ENCODE measurements at places on chromosomes 1 and 21. TPM values are rescaled to one million over a fixed set of nuclear protein-coding genes. Genes with fewer than 3 reads are reported as not detected.
A peak's percentile ranks its signal among the peaks of the same experiment; 100 is the strongest.

DNA sequence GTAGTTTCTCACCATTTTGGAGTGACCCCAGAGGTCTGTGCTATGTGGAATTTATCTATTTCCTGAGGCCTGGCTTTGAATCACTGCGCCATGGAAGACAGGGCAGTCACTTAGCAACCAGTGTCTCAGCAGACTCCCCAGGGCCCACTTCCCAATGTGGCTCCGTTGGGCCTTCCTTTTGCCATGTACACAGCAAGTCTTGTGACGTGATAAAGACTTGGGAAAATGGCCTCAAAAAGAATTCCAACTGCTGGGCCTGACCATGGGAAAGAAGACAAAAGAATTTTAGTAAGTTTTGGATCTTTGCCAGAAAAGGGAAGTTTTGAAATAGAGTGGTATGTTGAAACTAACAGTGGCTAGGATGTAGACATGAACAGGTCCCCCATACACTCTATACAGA is 36.2 kb downstream of the TLR5 start:
- no peak for DNase-seq
- H3K27me3 ChIP-seq = no peaks in the 10 kb centered on the region
- H3K36me3 ChIP-seq = no peaks in the 10 kb centered on the region
- H3K27ac ChIP-seq = no peak overlapping the region
- peaks cover 1% of the 10 kb centered on the region for H3K4me1 ChIP-seq

The CCDC185 gene
- polyA plus RNA-seq = not detected

GRCh38 chr1:239590556-239590955 is 204.2 kb downstream of the CHRM3 start:
- no peak overlapping the region for H3K4me3 ChIP-seq
- no peaks in the 10 kb centered on the region for H3K36me3 ChIP-seq
- peaks cover 1% of the 10 kb centered on the region for H3K4me1 ChIP-seq
- no peak overlapping the region for H3K27ac ChIP-seq

- no peaks in the 10 kb centered on the region for H3K36me3 ChIP-seq
- no peak overlapping the region for H3K27ac ChIP-seq
- no peaks in the 10 kb centered on the region for H3K27me3 ChIP-seq
- no peak overlapping the region for H3K4me3 ChIP-seq
- DNase-seq = no peak
Observed at GRCh38 chr1:109201123-109201703, 12.5 kb upstream of the SARS1 start.

DNA sequence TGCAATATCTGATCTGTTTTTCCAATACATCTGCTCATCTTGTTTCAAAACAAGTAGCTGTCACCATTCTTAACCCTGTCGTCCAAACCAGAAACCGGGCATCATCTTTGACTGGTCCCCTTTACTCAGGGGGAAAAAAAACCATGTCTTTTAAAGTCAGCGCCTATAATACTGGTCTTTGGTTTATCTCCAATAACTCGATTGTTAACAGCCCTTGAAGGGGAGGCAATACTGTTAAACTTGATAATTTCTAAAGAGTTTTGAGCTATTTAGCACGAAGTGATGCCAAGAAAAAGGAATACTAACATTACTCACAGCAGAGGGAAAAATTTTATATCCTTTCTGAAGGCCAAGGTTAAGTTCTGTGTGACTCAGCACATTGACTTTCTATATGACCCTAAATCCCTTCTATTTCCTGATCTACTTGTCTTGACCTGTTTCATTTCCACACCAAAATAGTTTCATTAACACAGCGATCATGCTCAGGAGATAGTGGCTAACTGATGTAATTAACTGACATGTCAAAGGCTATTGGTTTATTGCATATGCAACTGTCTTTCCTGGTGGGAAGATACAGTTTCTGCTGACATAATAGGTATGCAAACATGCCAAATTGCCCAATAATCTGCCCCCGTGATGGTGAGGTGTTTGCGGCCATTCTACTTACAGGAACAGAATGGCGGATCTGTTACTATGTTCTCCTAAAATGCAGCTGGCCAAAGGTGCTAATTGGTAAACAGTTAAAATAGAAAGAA is 59.1 kb downstream of the NFIA start:
- H3K27ac ChIP-seq = peak overlapping the region; percentile 26
- H3K4me1 ChIP-seq = peaks cover 25% of the 10 kb centered on the region
- H3K27me3 ChIP-seq = no peaks in the 10 kb centered on the region
- H3K4me3 ChIP-seq = no peak overlapping the region
- H3K36me3 ChIP-seq = no peaks in the 10 kb centered on the region
- no peak for DNase-seq

- no peak overlapping the region for H3K4me3 ChIP-seq
- H3K27ac ChIP-seq = no peak overlapping the region
- no peaks in the 10 kb centered on the region for H3K27me3 ChIP-seq
- DNase-seq = no peak
- no peaks in the 10 kb centered on the region for H3K36me3 ChIP-seq
- no peaks in the 10 kb centered on the region for H3K4me1 ChIP-seq
Observed at GRCh38 chr1:219798283-219799030, 129.9 kb downstream of the SLC30A10 start.

The IQCC gene
- 2.3 TPM for polyA plus RNA-seq

The TNFRSF9 gene
- 0.05 TPM for polyA plus RNA-seq

- no peak overlapping the region for H3K4me3 ChIP-seq
- no peak for DNase-seq
- H3K4me1 ChIP-seq = no peaks in the 10 kb centered on the region
- no peaks in the 10 kb centered on the region for H3K36me3 ChIP-seq
- H3K27me3 ChIP-seq = no peaks in the 10 kb centered on the region
- H3K27ac ChIP-seq = no peak overlapping the region
Observed at GRCh38 chr1:206847337-206847834, 18.0 kb upstream of the IL20 start.

The SSR2 gene
- 601 TPM for polyA plus RNA-seq

DNA sequence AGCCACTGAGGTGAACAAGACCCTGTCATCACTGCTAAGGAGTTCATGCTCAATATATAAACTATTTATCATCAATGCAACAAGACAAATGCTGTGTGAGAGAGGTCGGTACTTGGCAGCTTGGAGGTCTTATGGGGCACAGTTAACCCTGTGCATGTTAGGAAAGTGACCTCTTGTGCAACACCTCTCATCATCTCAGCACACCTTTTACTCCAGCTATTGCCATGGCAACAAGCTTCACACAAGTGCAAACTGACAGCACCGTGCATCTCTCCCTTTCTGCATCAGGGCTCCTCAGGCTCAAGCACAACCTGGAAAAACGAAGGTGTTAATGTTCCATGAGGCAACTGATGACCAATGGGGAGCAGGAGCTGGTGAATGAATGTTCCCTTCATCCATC is 14.7 kb upstream of the MYSM1 start:
- H3K4me3 ChIP-seq = no peak overlapping the region
- no peak for DNase-seq
- no peaks in the 10 kb centered on the region for H3K27me3 ChIP-seq
- H3K27ac ChIP-seq = no peak overlapping the region

DNA sequence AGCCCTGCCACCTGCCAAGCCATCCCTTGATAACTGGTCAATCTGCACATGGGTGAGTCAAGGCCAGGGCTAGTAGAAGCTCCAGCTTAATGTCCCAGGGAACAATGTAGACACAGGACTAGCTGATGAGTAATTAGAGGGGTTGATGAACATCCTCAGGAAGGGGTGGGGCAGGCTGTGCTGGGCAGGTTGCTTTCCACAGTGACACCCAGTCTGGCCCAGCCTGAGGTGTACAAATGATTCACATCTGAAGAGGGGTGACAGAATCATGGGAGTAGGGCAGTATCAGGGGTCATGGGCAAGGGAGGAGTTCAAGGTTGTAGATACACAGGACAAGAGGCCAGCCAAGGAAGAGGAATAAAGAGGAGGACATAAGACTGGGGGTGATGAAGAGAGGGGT is 4.3 kb downstream of the LPAR3 start:
- DNase-seq = no peak
- no peaks in the 10 kb centered on the region for H3K36me3 ChIP-seq
- H3K4me1 ChIP-seq = no peaks in the 10 kb centered on the region
- no peak overlapping the region for H3K27ac ChIP-seq

The ARTN gene
- polyA plus RNA-seq = 0.75 TPM

- no peak overlapping the region for H3K27ac ChIP-seq
- H3K36me3 ChIP-seq = no peaks in the 10 kb centered on the region
- DNase-seq = no peak
- no peaks in the 10 kb centered on the region for H3K27me3 ChIP-seq
Observed at GRCh38 chr1:234681065-234681464, 71.1 kb upstream of the IRF2BP2 start.

DNA sequence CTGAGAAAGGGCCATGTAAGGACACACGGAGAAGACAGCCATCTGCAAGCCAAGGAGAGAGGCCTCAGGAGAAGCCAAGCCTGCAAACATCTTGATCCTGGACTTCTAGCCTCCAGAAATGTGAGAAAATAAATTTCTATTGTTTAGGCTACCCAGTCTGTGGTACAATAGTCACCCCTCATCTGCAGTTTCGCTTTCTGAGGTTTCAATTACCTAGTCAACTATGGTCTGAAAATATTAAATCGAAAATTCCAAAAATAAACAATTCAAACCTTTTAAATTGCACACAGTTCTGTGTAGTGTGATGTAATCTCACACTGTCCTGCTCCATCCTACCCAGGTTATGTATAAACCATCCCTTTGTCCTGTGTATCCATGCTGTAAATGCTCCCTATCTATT is 52.6 kb downstream of the ZNF644 start:
- H3K27me3 ChIP-seq = no peaks in the 10 kb centered on the region
- H3K27ac ChIP-seq = no peak overlapping the region
- no peaks in the 10 kb centered on the region for H3K4me1 ChIP-seq
- H3K36me3 ChIP-seq = no peaks in the 10 kb centered on the region
- no peak for DNase-seq

DNA sequence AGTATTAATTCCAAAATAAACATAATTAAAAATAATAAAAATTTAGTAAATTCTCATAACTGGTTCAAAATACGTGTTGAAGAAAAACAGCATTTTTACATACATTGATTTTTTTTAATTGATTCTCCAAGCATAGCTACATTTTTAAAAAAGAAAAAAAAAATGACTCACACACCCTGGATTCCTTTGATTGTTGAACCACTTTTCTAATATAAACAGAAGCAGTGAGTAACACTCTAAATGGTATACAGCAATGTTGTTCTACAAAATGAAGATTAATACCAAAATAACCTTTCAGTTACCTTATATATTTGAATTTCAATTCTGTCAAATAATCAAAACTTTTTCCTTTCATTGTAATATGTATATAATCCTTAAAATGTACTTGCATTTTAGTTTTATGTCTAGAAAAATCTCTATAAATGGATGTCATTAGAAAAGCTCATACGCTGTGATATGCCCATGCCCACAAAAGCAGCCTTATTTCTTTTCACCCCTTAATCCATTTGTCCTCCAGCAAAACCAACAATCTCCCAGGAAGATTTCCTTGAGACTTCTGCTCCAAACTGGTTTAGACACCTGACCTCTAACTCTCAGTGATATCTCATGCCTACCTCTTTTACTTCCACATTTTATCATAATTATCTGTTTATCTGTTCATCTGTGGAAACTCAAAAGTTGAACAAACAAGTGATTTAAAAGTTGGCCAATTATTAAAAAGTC is 246.4 kb upstream of the NR5A2 start:
- H3K4me3 ChIP-seq = no peak overlapping the region
- no peaks in the 10 kb centered on the region for H3K36me3 ChIP-seq
- H3K27me3 ChIP-seq = no peaks in the 10 kb centered on the region
- no peaks in the 10 kb centered on the region for H3K4me1 ChIP-seq

The GIPC2 gene
- 2.7 TPM for polyA plus RNA-seq

All from ovary (tissue), 10 donors.